ENCODE measurements at places on chromosomes 5 and 9. TPM values are rescaled to one million over a fixed set of nuclear protein-coding genes. Genes with fewer than 3 reads are reported as not detected.

DNA sequence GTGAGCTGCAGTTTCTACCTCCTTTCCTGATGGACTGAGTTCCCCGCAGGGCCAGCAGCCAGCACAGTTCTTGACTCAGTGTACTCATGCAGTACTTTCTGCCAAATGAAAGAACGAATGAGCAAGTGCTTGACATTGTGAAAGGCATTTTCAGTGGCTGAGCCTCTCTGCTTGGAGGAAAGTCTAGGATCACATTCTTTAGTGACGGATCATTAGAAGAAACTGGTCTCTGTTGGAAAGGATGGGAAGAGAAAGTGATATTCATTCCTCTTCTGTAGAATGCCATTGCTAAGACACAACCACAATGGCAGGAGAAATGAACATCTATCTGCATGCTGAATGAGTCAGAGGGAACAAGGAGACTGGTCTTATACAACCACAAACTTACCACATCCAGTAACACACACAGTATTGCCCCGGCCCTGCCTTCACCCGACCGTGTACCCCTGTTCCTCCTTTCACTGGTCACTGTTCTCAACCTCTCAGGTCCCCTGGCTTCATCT is 206.9 kb downstream of the CRB2 start:
- DNase-seq, result peak; percentile 34

- DNase-seq, result no peak
Measured at GRCh38 chr5:15393146-15393545, 106.8 kb upstream of the FBXL7 start.

DNA sequence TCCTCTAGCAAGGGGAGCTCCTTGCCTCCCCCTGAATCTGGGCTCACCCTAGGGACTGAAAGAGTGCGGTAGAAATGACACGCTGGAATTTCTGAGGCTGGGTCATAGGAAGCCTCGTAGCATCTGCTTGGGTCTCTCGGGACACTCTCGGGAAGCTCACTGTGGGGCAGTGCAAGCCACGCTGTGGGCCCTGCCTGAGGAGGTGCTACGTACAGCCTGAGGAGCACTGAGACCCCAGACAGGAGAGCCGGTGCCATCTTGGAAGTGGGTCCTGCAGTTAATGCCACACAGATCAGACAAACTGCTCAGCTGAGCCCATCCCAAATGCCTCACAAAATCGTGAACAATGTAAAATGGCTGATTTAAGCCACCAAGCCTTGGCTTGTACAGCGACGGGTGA is 1.8 kb downstream of the MRPL36 start:
- DNase-seq, result no peak

Gene FBP2
- not detected for total RNA-seq

Gene ADRA1B
- not detected for total RNA-seq

Measured in GM12878 (cell line).